Stimulated activated CD4-positive, alpha-beta T cell treated with anti-CD3 and anti-CD28 coated beads, Interleukin-1b, Interleukin-23, amount 100 ng/mL, for 48 hours (primary cell): ENCODE measurements at places on chromosomes 7 and 10.
A peak's percentile ranks its signal among the peaks of the same experiment; 100 is the strongest.

DNA sequence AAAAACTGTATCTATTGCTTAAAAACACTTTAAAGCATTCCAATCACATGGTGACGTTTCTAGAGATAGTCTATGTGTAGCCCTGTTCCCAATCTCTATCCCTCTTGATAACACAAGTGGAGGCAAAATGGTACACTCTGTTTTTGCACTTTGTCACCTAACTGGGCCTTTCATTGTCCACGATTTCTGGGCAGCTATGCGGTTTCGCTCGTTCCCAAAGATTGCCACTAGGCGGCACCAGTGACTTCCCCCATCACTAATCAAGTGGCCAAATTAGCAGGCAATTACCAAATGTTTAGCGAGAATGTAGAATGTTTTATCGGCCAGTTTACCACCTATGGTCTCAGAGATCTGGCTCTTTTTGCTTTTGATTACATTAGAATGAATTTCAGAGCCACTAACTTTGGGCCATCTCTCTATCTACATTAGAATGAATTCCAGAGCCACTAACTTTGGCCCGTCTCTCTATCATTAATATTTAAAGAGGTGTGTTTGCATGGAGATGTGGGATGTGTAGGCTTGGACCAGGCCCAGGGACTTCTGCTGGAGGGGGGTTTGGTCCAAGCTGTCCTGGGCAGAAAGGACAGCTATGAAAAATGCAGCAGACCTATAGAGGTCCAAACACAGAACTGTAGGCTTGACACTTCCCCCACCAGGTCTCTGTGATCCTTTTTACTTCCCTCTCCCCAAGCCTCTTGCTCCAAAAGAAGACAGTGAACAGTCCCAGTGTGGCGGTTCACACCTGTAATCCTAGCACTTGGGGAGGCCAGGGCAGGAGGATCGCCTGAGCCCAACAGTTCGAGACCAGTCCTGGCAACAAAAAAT lies 90.1 kb downstream of the EPC1 start:
- DNase-seq = peak; percentile 67

GRCh38 chr7:87404674-87405073 lies 59.2 kb downstream of the CROT start:
- no peak for DNase-seq

DNA sequence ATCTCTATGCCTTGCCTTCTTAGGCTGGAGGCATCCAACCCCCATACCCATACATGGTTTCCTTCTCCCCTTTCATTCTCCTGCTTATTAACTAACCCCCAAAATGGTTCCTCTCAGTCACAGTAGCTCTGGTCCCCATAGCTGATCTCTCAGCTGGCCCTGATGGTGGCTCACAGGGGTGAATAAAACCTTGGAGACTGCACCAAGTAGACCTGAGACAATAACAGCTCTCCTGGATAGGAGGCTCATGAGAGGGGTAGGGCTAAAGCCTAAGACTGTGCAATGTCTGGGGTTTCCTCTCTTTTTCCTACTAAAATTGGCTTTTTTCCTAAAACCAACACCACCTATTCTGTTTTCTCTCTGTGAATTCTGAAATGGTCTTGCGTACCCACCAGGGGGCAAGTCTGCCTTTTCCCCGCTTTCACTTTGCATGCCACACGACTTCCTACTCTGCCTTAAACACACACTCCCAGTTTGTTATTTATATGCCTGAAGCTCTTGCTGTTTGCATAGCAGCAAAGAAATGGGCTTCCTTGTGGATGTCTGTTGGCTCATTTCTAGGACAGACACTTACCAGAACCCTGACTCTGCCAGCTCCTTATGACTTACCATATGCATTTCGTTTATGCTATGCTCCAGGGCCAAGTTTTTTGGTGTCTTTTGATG lies 18.4 kb upstream of the PON1 start:
- DNase-seq = no peak

GRCh38 chr7:79462390-79462789 lies 8.9 kb upstream of the MAGI2 start:
- DNase-seq = no peak

- DNase-seq = no peak
Measured at GRCh38 chr10:83952314-83952713, 187.0 kb upstream of the GHITM start.

GRCh38 chr10:78129211-78129610 lies 95.5 kb downstream of the RPS24 start:
- DNase-seq = no peak

DNA sequence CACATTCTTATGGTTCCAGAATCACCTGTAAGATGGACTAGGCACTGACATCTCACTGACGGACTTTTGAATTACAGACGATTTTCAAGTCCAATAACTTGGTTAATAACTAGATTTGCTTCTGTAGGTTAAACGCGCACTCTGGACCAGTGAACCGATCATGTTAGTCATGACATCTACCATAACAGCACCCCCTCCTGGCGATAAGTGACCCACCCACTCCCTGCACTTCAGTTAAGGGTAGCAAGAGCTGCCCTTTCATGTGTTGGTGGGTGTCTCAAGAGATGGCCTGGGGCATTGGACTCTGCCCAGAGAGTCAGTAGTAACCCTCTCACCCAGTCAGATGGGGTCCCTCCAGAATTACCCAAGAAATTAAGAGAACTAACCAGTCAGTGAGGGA lies 12.9 kb downstream of the GRM8 start:
- DNase-seq = no peak

- DNase-seq = peak; percentile 2
Measured at GRCh38 chr7:108455551-108455997, 662 bp downstream of the NRCAM start.

DNA sequence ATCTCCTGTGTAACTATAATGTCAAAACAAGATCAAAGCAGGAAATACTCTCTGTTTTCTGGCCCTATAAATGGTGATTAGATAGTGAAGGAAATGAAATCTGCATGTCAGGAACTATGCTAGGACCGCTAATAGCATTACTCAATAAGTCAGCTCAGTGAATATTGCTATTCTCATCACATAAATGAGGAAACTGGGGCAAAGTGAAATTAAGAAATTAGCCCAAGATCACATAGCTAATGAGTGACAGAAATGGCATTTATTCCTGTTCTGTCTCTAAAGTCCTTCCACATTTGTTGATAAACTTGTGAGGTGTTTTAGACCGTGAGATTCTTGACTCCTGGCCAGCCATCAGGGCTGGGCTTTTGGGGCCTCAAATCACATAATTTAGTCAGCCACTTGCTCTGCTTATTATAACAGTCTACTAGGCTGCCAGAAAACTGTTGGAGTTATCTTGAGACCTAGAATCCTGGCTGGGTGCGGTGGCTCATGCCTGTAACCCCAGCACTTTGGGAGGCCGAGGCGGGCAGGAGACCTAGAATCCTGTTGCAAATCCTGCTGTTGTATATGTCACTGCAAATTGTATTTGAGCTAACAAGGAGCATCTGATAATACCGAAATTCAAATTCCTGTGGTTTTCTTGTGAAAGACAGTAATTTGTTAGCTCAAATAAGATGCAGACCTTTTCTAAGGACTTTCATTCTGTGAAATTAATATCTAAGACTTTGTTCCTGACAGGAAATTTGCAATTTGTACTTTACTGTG lies 66.5 kb upstream of the SHTN1 start:
- no peak for DNase-seq

DNA sequence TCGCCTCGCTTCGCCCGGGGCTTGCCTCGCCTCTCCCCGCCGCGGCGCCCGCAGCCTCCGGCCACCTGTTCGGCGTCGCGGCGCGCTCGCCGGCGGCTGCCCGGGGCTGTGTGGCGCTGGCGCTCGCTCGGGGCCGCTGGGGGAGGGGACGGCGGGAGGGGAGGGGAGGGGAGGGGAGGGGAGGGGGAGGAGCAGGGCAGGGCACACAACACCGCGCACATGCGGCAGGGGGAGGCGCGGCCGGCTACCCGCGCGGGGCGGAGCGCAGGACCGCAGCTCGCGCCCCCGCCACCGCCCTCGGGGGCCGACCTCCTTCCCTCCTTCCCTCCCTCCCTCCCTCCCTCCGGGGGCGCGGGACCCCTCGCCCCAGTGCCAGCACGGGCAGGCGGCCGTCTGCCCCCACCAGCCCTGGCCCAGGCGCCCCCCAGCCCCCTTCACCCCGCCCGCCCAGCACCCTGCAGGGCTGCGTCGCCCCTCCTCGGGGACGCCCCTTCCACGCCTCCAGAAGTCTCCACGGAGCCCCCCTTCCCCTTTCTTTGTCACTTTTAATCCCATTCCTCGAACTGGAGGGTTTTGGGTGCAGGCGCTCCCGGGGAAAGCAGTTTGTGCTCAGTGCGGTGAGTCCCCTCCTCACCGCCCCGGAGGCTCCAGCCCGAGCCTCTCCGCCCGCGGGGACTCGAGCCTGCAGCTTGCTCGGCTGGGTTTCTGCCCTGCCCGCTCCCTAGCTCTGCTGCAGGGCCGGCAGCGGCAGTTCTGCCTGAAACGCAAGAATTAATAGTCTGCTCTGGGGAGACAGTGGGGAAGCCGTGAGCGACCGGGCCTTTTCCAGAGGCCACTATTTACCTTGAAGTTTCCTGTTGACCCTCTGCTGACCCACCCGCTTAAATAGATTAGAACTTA lies at the start of gene PARD3:
TSS of gene PARD3 (minus strand) at position 112 of the 900 bp plus-strand sequence. CDS start 301 bp downstream, outside the sequence.
- DNase-seq = peak; percentile 8

DNA sequence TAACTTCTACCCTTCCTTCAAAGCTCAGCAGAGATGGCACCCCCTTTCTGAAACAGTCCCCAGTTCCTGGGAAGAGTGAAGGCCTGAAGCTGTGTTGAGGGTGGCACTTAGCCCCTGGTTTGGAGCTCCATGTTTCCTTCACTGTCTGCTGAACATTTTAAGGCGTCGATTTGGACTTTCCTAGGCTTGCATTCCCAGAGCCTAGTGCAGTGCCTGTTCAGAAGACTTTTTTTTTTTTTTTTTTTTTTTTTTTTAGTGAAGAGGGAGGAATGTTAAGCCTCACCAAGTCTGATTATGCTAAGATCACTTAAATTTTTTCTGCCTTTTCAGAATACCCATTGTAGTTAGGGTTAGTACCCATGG lies 97.0 kb downstream of the PFKFB3 start:
- DNase-seq = no peak

DNA sequence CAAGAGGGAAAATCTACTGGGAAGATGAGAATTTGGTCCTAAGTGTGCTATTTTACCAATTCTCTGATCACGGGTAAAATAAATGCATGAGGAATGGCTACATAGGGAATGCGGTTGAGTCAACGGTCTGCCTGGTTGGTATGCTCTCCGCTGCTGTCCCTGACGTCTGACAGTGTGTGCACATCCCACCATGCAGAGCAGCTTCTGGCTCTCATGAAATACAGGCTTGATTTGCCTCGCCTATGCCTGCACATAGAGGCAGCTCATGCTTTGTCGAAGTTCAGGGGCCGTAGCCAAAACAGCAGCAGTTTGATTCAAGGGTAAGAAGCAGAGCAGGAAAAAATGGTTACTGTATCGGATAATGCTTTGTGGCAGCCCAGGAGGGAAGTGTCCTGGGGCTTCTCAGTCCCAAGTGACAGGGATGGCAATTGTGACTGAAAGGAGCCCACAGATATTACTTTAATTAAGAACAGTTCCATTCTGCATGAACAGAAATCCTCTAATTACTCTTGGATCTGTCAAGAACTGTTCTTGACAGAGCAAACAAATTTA lies 268.4 kb upstream of the SLC26A5 start:
- no peak for DNase-seq

GRCh38 chr10:131219955-131220489 lies 91.5 kb downstream of the TCERG1L start:
- no peak for DNase-seq

- DNase-seq = no peak
Measured at GRCh38 chr7:34453150-34453549, 204.9 kb upstream of the NPSR1 start.

DNA sequence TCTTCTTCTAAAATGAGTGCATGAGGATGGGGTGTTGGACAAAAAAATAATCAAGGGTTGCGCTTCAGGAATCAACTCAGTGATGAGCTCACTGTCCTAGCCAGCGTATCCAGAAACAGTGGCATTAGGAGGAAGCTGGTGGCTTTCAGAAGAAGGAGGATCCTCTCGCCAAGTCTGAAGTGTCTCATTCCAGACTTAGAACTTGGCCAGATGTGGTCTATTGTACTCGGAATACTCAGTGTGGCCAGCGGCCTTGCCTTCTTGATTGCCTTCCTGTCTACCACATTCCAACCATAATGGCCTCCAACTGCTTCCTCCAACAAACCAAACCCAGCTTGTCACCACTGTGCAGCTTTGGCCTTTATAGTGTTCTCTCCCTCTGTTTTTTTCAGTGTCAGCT lies 732.4 kb downstream of the KCNMA1 start:
- DNase-seq = no peak

GRCh38 chr10:77118603-77119282 lies 518.9 kb downstream of the KCNMA1 start:
- no peak for DNase-seq

- no peak for DNase-seq
Measured at GRCh38 chr7:53214463-53214862, 179.0 kb downstream of the POM121L12 start.

DNA sequence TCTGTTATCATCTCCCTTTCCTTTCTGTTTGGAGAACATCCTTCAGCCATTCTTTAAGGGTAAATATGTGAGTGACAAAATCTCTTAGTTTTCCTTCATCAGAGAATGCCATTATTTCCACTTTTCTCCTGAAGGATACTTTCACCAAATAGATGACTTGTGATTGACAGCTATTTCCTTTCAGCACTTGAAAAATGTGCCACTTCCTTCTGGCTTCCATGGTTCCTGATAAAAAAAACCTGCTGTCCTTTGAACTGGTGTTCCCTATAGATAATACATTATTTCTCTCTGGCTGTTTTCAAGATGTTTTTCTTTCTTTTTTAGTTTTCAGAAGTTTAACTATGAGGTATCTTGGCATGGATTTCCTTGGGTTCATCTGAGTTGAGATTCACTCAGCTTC lies 79.7 kb downstream of the TBXAS1 start:
- DNase-seq = no peak

DNA sequence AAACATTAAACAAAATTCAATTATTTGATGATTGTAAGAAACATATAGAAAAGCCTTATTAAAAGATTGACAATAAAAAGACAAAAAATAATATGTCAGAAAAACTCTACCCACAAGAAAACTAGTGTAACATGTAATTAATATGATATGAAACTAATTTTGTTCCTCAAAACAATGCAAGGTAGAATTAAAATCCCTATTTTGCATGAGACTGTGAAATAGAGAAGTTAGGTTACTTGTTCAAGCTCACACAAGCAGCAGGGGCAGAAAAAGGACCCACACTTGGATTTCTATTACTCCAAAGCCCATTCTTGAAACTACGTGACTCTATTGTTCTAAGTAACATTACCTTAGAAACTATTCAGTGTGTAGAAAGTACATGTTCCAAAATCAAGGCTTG lies 96.4 kb downstream of the KCNMA1 start:
- no peak for DNase-seq

DNA sequence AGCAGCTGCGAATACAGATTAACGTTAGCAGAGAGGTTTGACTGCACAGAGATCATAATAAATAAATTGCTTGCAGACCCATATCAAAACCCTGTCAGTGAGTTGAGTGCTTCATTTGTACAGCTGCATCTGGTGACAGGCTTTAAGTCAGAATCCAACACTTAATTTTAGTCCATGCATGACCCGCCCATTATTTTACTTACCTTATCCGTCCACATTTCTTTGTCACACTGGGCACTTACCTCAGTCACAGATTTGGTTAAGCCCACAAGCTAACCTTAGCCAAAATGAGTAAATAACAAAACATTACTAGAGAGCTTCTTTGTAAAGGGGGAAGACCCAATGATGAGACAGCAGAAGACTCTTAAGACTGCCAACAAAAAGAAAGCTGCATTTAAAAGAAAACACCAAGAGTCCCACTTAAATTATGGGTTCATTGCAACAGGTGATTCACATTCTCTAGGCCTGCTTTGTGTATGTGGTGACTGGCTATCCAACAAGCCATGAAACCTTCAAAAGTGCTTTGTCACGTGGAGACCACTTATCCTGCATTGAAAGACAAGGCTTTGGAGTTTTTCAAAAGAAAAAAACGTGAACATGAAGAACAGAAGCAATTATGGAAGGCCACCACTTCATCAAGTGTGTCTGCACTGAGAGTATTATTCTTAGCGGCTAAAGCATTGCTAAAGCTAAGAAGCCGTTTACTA lies 32.2 kb downstream of the PHTF2 start:
- DNase-seq = no peak
